AG10803 (cell line): ENCODE measurements at places on chromosomes 2 and 18.

- no peak for DNase-seq
Measured at GRCh38 chr2:42026272-42026671, 21.5 kb upstream of the PKDCC start.

DNA sequence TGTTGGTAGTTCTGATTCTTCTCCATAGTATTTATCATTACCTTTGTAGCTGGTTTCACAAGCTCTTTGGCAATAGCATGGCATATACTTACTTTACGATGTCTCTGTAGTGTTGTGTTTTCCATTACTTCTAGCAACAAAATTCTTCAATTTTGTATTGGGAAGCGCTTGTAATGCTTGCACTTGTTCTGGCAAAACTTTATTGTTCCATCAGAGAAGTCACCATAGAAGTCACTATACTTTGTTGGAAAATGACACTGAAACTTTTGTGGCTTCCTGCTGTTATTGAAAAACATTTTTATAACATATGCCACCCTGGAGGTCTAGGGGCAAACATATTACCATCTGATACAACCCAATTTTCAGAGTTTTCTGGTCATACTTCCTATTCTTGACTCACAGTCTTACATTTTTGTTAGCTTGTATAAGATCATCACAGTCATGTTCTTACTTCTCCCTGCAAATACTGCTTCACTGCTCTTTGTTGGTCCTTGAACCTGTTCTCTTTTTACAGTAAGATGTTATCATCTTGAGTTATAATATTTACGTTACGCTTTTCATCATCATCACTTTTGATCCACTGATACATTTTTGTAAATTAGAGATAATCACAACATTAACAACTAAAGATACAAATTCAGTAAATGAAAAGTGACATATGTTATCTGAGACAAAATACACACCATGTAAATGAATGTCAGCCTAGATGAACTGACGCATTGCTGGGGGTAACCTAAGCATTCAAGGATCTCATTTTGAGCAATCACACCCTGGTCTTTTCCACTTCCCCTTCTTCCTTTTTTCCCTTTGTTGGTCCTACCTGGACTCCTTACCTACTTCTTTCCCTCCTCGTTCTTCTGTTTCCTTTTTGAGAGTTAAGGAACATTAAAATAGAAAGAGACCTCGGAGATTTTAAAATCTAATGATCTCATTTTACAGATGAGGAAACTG lies 33.3 kb upstream of the CXCR4 start:
- no peak for DNase-seq

DNA sequence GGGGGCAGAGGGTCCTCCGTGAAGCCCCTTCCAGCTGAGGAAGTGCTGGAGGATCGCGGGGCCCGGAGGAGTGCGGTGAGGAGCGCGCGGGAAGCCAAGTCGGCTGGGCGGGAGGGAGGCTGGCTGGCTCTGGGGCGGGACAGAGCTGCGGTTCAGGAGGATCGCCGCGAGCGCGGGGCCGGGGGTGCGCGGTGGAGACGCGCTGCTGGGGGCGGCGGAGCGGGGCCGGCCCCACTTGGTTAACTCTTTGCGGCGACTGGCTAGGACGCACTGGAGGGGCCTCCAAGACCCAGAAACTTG lies 464 bp downstream of the CYBRD1 start:
- DNase-seq = no peak

- DNase-seq = no peak
Measured at GRCh38 chr2:224492531-224492930, 90.6 kb upstream of the FAM124B start.

DNA sequence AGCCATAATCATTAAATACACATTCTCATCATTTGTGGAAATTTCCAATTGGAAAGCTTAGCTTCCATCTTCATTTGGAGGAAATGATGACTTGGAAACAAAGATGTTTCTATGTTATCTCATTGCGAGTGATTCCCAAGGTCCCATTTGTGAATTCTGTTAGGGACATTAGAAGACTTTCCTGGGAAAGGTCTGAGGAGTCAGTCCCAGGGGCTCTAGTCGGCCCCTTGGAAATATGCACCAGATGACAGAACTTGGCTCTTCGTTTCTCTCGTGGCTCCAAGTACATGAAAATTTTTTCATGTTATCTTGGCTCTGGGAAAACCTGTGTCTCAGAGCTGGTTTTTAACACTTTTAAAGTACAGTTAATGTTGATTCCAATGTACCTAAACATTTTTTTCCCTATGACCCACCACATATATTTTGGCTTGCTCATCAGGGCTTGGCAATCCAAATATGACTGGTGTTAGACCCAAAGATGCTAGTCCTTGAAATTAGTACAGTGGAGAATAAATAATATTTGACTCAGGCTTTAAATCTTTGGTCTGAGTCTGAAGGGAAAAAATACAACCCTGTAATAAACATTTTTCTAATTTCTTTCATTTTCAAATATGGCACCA lies 15.4 kb upstream of the CAVIN2 start:
- no peak for DNase-seq

GRCh38 chr2:232281858-232282507 lies 96.6 kb upstream of the ALPP start:
- no peak for DNase-seq

DNA sequence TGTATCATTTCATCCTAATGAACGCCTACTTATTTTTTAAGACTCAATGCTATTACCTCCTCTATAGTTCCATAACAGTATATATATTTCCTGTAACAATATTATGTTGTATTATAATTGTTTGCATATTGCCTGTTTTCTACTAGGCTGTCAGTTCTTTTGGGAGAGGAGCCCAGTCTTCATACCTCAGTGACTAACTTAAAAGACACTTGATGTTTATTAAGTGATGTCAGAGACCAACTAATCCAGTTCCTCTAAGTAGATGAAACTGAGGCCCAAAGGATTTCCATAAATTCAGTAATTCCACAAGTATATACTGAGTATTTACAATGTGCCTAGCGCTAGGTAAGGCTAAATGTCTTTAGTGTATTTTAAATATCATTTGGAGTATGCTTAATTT lies 48.9 kb upstream of the AAK1 start:
- peak; percentile 79 for DNase-seq

- DNase-seq = no peak
Measured at GRCh38 chr2:1563084-1563857, 150.0 kb downstream of the TPO start.

GRCh38 chr2:36507408-36507812 lies 90.6 kb downstream of the FEZ2 start:
- DNase-seq = peak; percentile 58

DNA sequence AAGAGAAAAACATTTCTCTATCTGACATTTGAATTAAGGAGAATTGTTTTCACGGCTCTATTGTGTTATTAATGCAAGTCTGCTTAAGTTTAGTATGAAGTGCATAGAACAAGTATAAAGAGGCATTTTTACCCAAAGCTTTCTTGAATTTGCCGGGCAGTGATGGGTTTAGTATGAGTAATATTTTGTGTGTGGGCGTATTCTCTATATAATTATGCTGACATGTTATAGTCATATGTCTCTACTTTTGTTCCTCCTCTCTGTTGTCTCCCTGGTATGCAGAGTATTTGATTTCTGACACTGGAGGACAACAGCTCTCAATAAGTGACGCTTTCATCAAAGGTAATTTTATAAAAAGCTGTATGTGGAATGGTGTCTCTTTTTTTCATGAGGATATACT lies 45.9 kb downstream of the PIKFYVE start:
- DNase-seq = peak; percentile 5

GRCh38 chr2:151040039-151040438 lies 221.6 kb downstream of the RBM43 start:
- DNase-seq = peak; percentile 91

- no peak for DNase-seq
Measured at GRCh38 chr2:233303252-233303651, 4.4 kb upstream of the SAG start.

DNA sequence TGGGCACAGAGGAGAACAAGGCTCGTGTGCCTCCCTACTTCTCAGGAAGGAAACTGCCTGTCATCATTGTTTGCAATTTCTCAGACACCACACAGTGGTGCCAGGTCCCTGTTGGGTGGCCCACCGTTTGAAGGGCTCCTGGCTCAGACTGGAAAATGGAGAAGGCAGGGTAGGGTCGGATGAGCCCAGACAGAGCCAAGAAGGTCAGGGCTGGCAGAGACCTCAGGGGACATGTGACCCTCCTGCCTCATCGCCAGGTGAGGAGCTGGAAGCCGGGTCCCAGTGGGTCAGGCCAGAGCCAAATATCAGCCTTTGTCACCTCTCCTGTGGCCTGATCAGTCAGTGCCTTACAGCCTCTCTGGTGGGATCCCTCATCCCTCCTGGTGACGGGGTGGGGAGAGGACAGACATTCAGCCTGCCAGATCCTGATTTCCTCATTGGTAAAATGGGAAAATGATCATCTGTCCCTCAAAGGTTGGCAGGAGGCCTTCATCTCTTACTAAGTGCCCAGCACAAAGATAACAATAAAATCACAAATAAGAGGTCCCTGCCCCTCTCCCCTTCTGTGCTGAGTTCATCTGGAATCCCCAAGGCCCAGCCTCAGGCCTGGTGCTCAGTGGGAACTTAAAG lies 117.6 kb downstream of the CAPN13 start:
- no peak for DNase-seq

DNA sequence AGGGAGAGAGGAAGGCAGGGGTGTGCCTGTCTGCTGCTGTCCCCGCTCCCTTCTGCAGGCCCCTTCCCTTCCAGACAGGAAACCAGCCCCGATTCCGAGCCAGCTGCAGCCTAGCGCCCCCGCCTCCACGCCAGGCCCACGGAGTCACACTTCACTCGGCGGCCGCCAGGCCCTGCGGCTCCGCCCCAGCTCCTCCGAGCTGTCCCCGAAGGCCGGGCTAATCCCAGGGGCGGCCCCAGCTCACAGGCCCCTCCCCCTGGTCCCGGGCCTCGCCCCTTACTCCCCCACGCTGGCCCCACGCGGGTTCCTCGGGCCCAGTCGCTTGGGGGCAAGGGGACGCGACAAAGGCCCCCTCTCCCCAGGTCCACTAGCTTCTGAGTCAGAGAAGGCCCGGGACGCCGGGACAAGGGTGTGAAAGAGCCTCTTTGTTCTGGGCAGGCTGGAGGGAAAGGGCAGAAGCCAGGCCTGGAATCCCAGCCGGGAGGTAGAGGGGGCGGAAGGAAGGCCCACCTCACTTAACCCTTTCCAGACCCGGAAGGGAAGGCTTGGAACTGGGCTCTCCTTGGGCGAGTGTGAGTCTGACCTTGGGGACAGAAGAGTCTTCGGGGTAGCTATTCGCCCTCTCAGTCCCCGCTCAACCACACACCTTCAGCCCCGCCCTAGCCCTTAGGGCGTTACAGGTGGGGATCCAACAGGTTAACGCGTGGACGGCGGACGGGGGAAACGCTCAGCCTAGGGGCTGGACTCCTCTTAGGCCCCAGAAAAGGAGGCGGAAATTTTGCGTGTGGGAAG lies 1.2 kb downstream of the RTKN start:
- peak; percentile 80 for DNase-seq

DNA sequence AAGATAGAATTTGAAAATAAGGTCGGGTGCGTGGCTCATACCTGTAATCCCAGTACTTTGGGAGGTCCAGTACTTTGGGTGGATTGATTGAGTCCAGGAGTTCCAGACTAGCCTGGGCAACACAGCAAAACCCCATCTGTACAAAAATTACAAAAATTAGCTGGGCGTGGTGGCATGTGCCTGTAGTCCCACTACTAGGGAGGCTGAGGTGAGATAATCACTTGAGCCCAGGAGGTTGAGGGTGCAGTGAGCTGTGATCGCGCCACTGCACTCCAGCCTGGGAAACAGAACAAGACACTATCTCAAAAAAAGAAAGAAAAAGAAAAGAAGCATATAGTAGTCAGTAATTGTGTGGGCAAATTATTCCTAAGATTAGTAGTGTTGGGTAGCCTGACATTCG lies 194.2 kb upstream of the ALPP start:
- DNase-seq = no peak

GRCh38 chr2:159168707-159169106 lies 117.8 kb downstream of the WDSUB1 start:
- DNase-seq = peak; percentile 40

- no peak for DNase-seq
Measured at GRCh38 chr2:121351521-121352318, 66.7 kb upstream of the TFCP2L1 start.

DNA sequence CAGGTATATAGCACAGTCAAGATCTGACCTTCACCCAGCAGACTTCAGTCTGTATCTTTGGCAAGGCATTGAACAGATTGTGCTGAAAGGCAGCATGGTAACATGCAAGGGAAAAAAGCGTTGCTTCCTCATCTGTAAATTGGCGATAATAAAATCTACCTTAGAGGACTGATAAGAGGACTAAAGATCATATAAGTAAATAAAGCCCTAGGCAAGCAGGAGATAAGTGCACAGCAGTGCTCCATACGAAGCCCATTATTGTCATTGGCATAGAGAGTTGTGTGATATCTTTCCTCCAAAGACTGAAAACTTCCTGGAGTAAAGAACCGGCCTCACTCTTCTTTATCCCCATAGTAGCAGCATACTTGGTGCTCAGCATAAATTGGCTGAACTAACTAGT lies 162.6 kb downstream of the ANKRD44 start:
- no peak for DNase-seq

GRCh38 chr2:41965909-41966295 lies 81.9 kb upstream of the PKDCC start:
- peak; percentile 85 for DNase-seq

DNA sequence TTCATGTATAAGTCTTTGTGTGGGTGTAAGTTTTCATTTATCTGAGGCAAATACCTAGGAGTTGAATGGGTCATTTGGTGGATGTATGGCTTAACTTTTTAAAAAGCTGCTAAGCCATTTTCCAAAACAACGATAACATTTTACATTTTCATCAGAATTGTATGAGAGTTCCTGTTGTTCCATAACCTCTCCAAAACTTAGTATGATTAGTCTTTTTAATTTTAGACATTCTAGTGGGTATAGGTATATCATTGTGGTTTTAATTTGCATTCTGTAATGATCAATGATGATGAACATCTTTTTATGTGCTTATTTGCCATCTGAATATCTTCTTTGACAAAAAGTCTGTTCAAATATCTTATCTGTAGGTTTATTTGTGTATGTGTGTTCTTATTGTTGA lies 74.4 kb upstream of the UGP2 start:
- no peak for DNase-seq

DNA sequence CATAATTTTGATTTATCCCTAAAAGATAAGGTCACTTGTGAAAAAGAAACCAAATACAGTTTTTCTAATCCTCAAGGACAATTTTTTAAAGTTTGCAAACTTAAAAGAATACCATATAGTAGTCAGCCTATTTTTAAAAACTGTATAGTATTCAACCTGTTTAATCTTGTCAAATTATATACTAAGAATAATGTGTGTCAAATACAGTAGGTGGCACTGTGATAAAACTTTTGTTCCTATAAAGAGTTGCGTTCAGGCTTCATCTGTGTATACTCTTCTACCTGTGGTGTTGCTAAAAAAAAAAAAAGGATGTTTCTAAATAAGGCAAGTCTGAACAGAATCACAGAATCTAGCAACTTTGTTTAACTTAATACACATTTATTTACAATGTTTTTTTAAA lies 68.6 kb downstream of the CCDC138 start:
- peak; percentile 8 for DNase-seq

- peak; percentile 50 for DNase-seq
Measured at GRCh38 chr2:37344453-37345361, at the start of gene QPCT. Gene QPCT, plus strand, starts transcription at chr2:37344630. Its CDS starts 102 bp downstream, at chr2:37344732.

GRCh38 chr2:96404446-96405373 lies 69.1 kb downstream of the NCAPH start:
- DNase-seq = no peak
